Spinal cord (tissue), 10 donors: ENCODE measurements at places on chromosomes 7 and 10. TPM values are rescaled to one million over a fixed set of nuclear protein-coding genes. Genes with fewer than 3 reads are reported as not detected.

Gene TWIST1
- total RNA-seq = 19.9 TPM

Gene FFAR4
- 0.06 TPM for total RNA-seq

Gene SORBS1
- 95.1 TPM for total RNA-seq

Gene MYL10
- not detected for total RNA-seq

Gene SMKR1
- 2.9 TPM for total RNA-seq

Gene ACTR3C
- total RNA-seq = 5.8 TPM

DNA sequence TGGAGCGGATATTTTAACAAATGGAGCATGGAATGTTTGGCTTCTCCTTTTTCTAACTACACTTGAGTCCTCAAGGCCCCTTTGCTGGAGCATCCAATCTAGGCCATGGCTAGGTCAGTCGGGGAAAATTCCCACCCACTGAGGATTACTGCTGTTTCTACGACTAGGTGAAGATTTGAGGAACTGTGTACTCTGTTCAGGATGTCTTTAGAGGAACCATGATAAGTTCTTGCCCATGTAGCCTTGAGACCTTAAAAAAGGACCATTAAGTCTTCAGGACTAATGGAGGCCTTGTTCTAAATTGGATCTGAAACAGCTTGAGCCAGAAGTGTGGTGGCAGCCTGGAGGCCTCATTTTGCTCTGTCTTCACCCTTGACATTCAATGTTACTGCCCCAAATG is 6.2 kb downstream of the AGK start:
- peak overlapping the region; percentile 64 for H3K27ac ChIP-seq
- peaks cover 4% of the 10 kb centered on the region for H3K4me1 ChIP-seq
- no peak for DNase-seq

- no peaks in the 10 kb centered on the region for H3K36me3 ChIP-seq
- no peak for DNase-seq
Observed at GRCh38 chr7:125136755-125137532, 207.3 kb upstream of the POT1 start.

DNA sequence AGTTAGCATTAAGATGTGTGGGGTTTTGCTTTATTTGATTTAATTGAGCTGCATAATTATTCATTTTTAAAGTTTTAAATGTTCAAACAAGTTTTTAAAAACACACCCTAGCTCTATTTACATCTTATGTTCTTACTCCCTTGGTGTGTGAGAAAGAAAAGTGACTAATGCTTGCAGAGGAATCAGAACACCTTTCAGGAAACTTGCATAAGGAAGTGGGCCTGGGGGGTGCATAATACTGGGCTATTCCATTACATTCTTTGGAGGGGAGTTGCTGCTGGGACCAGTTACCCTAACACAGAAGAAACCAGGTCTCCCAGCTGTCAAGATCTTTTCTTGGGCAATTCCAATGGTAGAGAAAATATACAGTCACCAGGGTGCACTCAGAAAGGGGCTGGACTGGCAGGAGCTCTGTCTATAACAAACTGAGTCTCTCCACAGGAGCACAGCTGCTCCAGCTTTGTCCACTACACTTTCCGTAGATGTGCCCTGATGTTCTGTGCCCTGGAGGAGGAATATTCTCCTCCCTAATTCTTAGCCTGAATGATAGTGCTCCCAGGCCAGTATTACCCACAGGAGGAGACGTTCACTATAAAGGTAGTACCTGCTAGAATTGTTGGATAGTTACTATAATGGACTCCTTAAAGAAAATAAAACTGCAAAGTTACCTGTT is 304.2 kb downstream of the CDC14C start:
- no peak for DNase-seq
- no peak overlapping the region for H3K4me3 ChIP-seq
- no peak overlapping the region for H3K27ac ChIP-seq
- H3K27me3 ChIP-seq = no peaks in the 10 kb centered on the region
- H3K36me3 ChIP-seq = no peaks in the 10 kb centered on the region
- H3K4me1 ChIP-seq = no peaks in the 10 kb centered on the region

DNA sequence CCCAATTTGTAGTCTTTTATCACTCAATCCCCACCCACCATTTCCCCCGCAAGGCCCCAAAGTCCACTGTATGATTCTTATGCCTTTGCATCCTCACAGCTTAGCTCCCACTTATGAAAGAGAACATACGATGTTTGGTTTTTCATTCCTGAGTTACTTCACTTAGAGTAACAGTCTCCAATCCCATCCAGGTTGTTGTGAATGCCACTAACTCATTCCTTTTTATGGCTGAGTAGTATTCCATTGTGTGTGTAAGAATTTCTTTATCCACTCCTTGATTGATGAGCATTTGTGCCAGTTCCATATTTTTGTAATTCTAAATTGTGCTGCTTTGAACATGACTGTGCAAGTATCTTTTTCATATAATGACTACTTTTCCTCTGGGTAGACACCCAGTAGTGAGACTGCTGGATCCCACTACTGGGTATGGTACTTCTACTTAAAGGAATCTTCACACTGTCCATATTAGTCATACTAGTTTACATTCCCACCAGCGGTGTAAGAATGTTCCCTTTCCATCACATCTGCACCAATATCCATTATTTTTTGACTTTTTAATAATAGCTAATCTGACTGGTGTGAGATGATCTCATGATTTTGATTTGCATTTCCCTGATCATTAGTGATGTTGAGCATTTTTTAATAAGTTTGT is 152.6 kb downstream of the JMJD1C start:
- no peak for DNase-seq
- no peak overlapping the region for H3K4me3 ChIP-seq
- no peaks in the 10 kb centered on the region for H3K4me1 ChIP-seq
- no peaks in the 10 kb centered on the region for H3K27me3 ChIP-seq
- H3K27ac ChIP-seq = no peak overlapping the region

GRCh38 chr7:138875794-138876193 is 77.8 kb upstream of the ATP6V0A4 start:
- H3K4me1 ChIP-seq = peaks cover 5% of the 10 kb centered on the region
- no peak overlapping the region for H3K27ac ChIP-seq
- no peaks in the 10 kb centered on the region for H3K27me3 ChIP-seq
- H3K36me3 ChIP-seq = peaks cover 32% of the 10 kb centered on the region

- H3K4me3 ChIP-seq = no peak overlapping the region
- H3K27me3 ChIP-seq = no peaks in the 10 kb centered on the region
- peaks cover 37% of the 10 kb centered on the region for H3K36me3 ChIP-seq
- DNase-seq = no peak
- H3K27ac ChIP-seq = no peak overlapping the region
Observed at GRCh38 chr10:15279236-15279635, 91.9 kb downstream of the FAM171A1 start.

DNA sequence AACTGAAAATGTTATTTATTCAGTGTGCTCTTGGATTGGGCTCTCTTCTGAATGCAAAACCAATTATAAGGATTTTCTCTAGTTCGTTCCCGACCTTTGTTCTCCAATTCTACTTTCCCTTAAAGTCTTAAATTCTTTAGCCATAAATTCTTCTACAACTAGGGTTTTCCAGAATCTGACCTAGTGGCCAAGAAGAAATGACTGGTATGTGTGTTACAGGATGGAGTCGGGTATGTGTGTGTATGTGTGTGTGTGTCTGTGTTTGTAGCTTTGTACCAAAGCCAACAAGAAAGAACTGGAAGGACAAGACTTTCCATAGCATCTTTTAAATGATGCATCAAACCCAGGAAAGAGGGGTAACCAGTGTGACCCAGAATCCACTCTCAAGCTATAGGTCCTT is 25.8 kb upstream of the LEP start:
- H3K4me3 ChIP-seq = no peak overlapping the region
- peaks cover 6% of the 10 kb centered on the region for H3K36me3 ChIP-seq
- H3K27me3 ChIP-seq = peaks cover 2% of the 10 kb centered on the region
- no peak overlapping the region for H3K27ac ChIP-seq
- H3K4me1 ChIP-seq = peaks cover 14% of the 10 kb centered on the region

DNA sequence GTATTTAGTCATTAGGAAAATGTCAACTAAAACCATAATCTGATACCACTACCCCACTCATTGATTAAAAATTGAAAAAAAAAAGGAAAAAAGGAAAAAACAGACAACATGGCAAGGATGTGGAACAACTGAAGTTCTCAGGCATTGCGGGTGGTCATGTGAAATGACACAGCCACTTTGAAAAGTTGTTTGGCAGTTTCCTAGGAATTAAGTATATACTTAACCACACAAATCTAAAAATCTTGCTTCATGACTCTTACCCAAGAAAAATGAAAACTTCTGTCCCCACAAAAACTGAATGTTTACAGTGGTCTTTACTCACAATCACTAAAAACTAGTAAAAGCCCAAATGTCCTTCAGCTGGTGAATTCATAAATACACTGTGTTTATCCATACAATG is 254.5 kb downstream of the AHR start:
- no peak overlapping the region for H3K4me3 ChIP-seq
- H3K4me1 ChIP-seq = no peaks in the 10 kb centered on the region
- no peak for DNase-seq
- H3K27me3 ChIP-seq = no peaks in the 10 kb centered on the region

DNA sequence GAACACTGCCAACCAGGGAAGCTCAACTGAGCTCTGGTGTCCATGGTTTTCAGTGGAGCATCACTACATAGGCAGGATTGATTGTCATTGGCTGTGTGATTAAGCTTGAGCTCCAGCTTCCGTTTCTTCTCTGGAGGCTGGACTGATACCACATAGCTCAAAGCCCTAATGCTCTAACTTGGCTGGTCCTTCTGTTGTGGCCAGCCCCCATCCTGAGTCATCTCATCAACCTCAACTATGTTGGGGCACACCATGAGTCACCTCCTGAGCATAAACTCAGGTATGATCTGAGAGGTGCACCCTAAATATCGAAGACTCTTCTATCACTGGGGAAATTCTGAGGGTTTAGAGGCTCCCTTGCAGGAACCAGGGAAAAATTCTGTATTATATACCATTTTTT is 114.5 kb upstream of the INHBA start:
- H3K27ac ChIP-seq = no peak overlapping the region
- H3K27me3 ChIP-seq = no peaks in the 10 kb centered on the region
- H3K4me3 ChIP-seq = no peak overlapping the region
- no peaks in the 10 kb centered on the region for H3K4me1 ChIP-seq

GRCh38 chr10:61701055-61701705 is 38.5 kb downstream of the CABCOCO1 start:
- DNase-seq = no peak

DNA sequence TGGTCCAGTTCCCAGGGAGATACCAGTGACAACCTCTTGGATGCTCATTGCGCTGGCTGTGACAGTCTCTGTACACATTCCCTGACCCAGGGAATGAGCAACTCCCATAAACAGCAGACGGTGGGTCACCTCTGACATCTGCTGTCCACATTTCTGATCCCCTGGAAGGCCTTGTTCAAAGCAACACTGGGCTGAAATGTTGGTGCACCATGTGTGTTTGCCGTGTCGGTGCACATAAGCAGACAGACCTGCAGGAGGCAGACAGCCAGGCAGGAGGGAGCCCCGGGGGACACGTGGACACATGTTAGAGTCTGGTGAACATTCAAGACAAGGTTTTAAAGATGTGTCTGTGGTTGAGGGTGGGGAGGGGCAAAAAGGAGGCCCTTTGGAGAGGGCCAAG is 254.9 kb downstream of the PLXNA4 start:
- no peaks in the 10 kb centered on the region for H3K36me3 ChIP-seq
- H3K27me3 ChIP-seq = no peaks in the 10 kb centered on the region
- DNase-seq = no peak
- H3K27ac ChIP-seq = no peak overlapping the region
- H3K4me1 ChIP-seq = peaks cover 30% of the 10 kb centered on the region

GRCh38 chr7:112207765-112208164 is 1.3 kb downstream of the ZNF277 start:
- no peaks in the 10 kb centered on the region for H3K27me3 ChIP-seq
- no peak for DNase-seq
- no peak overlapping the region for H3K27ac ChIP-seq

DNA sequence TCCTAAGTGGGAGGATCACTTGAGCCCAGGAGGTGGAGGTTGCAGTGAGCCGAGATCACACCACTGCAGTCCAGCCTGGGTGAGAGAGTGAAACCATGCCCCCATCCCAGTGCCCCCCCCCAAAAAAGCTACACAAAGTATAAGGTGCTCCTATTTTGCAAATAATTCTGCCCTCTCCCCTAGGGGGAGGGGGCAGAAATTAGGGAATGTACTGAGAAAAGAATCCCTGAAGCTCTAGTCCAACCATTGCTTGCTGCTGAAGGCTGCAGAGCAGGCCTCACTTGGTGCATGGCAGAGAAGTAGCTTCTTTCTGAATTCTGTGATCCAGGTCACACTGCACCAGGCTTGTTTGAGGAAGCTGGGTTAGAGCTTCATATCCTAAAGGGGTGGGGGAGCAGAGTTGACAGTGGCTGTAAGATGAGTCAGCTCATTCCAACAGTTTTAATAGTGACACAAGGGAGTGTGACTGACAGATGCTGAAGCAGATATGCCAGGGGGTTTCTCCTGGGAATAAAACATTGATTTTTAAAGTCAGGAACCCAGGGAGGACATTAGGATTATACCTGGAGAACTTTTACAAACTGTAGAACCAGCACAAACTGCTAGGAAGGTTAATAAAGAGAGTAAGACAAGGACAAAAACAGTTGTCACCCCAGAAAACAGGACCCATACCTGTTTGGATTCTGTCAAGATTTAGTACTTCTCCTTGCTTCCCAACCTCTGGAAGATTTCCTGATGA is 32.8 kb upstream of the STRIP2 start:
- H3K36me3 ChIP-seq = peaks cover 8% of the 10 kb centered on the region
- no peaks in the 10 kb centered on the region for H3K27me3 ChIP-seq
- H3K27ac ChIP-seq = no peak overlapping the region
- DNase-seq = no peak
- no peak overlapping the region for H3K4me3 ChIP-seq

- H3K4me1 ChIP-seq = peaks cover 36% of the 10 kb centered on the region
- H3K4me3 ChIP-seq = no peak overlapping the region
- H3K27ac ChIP-seq = no peak overlapping the region
- no peaks in the 10 kb centered on the region for H3K27me3 ChIP-seq
- peak; percentile 63 for DNase-seq
- H3K36me3 ChIP-seq = peaks cover 22% of the 10 kb centered on the region
Observed at GRCh38 chr7:4136036-4136435, 546.1 kb upstream of the FOXK1 start.

GRCh38 chr10:21506351-21506750 is 19.1 kb downstream of the SKIDA1 start:
- DNase-seq = peak; percentile 25
- no peak overlapping the region for H3K27ac ChIP-seq
- no peaks in the 10 kb centered on the region for H3K36me3 ChIP-seq
- H3K4me1 ChIP-seq = peaks cover 29% of the 10 kb centered on the region
- H3K4me3 ChIP-seq = no peak overlapping the region

DNA sequence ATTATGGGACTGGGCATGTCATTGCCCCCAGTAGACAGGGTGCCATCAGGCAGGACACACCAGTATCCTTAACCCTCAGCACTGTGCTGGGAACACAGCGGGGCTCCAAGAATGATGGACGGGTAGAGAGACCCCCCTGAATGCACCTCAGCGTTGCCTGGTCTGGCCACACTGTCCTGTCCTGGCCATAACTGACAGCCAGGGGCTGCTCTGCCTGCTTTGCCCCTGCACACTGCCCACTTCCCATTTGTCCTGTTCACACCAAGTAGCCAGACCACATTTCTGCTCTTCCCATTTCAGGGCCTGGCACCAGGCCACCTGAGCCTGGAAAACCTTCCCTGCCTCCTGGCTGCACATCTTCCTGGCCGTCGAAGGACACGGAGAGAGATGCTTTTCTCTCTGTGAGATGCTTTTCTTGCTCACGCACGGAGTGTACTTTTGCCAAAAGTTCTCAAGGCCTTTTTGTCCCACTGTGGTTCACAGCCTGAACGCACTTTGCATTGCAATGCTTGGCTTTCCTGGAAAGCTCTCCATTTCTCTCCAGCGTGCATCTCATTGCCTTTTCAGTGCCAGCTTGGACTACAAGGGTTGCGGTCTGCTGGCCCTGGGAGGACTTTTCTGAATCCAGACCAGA is 131.0 kb upstream of the EEPD1 start:
- H3K4me1 ChIP-seq = peaks cover 29% of the 10 kb centered on the region
- H3K27ac ChIP-seq = peak overlapping the region; percentile 83
- peak; percentile 77 for DNase-seq
- H3K36me3 ChIP-seq = no peaks in the 10 kb centered on the region
- H3K27me3 ChIP-seq = no peaks in the 10 kb centered on the region
